ENCODE measurements at places on chromosomes 1 and 21. TPM values are rescaled to one million over a fixed set of nuclear protein-coding genes. Genes with fewer than 3 reads are reported as not detected.

L1TD1 gene
- not detected for total RNA-seq

SH2D1B gene
- total RNA-seq, result 0.22 TPM

GRCh38 chr21:42550817-42551216 is 37.2 kb downstream of the SLC37A1 start:
- DNase-seq, result no peak

GRCh38 chr1:161153682-161154337 is at the start of gene UFC1:
TSS of gene UFC1 (plus strand) at chr1:161153978. CDS start at chr1:161153998, 20 bp downstream.
- peak; percentile 57 for DNase-seq

GRCh38 chr1:107653765-107654164 is 311.2 kb downstream of the VAV3 start:
- no peak for DNase-seq

DNA sequence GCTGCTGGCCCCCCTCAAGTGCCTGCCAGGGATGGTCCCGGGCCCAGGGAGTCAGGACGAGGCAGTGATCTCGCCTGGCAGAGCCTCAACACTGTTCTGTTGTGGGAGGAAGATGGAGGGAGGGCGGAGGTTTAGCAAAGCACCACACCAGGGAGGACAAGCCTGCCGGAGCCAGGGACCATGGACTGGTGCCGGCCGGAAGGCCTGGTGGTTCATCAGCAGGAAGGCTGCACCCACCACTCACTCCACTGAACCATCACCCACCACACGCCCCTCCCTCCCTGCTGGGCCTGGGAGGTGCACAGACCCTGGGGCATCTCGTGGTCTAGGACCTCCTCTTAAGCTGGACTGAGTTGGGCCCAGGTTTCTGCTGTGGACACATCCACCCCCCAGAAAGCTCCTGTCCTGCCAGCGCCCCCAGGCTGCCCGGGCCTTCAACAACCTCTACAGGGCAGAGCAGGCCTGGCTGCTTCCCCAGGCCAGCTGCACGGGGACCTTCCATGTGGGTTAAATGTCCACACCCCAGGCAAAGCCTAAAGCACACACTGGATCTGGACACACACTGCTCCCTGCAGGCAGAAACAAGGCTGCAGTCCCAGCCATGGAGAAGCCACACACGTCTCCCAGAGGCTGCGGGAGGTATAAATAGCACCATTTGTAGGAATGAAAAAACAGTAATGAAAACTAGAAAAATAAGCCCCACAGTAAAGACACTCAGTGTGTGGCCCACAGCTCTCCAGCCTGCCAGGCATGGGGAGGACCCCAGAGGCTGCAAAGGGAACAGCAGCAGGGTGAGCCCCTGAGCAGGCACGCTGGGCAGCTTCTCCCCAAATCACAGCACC is 10.4 kb upstream of the TMEM240 start:
- no peak for DNase-seq

GRCh38 chr1:234643111-234643849 is 33.3 kb upstream of the IRF2BP2 start:
- DNase-seq, result no peak

DNA sequence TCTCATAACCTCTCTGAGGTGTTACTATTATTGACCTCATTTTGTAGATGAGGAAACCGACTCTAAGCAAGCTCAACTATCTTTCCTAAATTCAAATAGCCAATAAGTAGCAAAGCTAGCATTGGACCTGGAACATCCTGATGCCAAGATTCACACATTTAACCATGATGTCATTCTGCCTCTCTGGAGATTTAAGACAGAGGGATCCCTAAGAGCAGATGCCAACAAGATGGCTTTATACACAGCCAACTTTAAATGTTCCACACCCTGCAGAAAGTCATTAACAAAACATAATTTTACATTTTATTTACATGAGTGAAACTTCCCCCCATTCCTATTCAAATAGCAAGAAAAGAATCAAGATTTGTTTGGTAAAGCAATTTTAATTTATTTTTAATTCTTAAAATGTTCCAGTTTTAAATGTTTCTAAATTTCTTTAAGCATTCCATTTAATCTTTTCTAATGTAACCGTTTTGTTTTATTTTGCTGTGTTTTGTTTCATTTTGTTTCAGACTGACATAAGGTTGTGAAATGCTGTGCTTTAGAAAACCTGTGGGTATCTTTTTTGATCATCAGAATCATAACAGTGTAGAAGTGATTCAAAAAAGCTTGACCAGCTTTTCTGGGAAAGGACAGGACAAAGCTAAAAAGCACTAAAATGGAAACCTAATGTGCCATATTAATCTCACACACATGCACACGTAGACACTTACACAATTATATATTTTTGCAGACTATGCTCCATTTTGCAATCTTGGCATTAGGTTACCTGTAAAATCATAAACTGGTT is 7.6 kb upstream of the VAV3 start:
- DNase-seq, result no peak

DNA sequence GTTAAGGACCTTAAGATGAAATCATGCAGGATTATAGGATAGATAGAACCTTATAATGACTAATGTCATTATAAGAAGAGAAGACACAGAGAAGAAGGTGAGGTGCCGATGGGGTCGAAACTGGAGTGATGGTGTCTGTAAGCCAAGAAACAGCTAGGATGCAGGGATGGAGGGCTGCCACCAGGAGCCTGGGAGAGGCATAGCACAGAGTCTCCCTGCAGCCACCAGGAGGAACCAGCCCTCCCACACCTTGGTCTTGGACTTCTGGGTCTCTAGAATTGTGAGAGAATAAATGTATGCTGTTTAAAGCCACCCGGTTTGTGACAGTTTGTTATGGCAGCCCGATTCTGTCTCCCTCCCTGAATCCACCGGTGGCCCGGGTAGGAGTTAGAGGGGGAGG is 337.2 kb upstream of the AJAP1 start:
- DNase-seq, result no peak

DNA sequence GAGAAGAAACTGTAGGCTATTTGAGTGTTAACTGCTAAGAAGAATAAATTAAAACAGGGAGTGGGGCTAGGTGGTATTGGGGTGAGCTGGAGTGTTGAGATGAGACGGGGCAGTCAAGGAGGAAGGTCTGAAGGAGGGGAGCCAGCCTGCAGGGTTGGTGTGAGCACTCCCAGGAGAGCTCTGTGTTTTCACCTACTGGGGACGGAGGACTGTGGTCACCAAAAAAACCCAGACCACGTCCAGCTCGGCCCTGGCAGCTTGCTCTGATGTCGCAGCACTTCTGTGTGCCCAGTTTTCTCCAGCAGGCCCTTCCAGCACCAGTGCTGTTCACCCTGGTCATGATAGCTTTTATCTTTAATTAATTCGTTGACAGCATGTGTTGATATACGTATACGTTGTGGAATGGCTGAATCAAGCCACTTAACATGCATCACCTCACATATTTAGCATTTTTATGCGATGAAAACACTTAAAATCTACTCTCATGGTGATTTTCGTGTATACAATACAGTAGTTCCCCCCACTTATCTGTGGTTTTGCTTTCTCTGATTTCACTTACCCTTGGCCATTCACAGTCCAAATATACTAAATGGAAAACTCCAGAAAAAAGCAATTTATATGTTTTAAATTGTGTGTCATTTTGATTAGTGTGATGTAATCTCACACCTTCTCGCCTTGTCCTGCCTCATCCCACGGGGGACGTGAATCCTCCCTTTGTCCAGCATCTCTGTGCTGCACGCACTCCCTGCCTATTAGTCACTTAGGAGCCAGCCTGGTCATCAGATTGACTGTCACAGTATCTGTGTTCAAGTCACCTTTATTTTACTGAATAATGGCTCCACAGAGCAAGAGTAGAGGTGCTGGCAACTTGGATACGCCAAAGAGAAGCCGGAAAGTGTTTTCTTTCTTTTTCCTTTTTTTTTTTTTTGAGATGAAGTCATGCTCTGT is 12.3 kb downstream of the FAM3B start:
- no peak for DNase-seq

GRCh38 chr1:24105368-24106160 is 6.4 kb downstream of the MYOM3 start:
- DNase-seq, result no peak

DNA sequence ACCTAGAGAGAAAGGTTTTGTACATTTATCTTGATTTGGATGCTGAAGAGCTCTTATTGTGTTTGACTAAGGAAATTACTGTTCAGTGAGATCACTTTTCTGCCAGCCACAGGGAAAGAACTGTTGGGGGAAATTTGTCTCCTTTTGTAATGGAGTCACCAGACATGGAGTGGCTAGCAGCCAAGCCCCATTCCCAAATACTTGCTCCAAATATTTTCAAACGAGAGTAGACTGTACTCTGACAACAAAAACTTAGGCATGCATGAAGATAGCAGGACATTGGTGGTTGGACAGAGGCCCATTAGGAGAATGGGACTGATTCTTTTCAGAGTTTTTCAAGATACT is 21.1 kb downstream of the IPO9 start:
- DNase-seq, result no peak

- DNase-seq, result no peak
These were observed 2.9 kb upstream of the GPR25 start for GRCh38 chr1:200869753-200870391.

DNA sequence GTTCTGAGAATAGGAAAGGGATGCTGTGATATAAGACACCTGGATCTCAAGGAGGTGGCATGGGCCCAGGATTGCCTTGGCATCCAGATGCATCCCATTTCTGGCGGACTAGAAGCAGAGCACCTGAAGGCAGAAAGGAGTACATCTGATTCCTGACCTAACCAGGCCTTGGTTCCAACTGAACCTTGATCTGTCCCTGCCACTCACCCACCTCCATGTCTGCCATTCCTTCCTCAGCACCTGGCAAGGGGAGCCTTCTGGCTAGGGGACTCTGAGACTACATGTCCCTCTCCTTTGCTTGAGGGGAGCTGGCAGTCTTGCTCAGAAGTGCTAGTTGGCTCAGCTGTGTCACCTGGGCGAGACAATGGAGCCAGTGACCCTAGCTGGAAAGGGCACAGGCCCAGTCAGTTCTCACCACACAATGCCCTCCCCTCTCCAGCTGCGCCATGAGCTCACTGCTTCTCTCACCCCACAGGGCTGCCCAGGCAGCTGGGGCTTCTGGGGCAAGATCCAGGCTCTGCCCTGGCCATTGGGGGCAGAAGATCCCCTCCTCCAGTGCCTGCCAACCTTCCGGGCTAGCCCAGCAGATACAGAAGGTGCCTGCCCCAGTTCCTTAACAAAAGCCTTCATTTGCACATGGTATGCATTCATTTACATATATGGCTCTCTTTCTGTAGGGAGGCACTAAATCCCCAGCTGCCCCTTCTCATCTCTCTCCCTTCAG is 2.9 kb downstream of the IGSF8 start:
- no peak for DNase-seq

- DNase-seq, result no peak
These were observed 149.7 kb downstream of the PGBD5 start for GRCh38 chr1:230276401-230276800.

- no peak for DNase-seq
These were observed 136.2 kb upstream of the DMRTA2 start for GRCh38 chr1:50559421-50559820.

GRCh38 chr1:63955370-63956145 is 181.7 kb downstream of the ROR1 start:
- no peak for DNase-seq

DNA sequence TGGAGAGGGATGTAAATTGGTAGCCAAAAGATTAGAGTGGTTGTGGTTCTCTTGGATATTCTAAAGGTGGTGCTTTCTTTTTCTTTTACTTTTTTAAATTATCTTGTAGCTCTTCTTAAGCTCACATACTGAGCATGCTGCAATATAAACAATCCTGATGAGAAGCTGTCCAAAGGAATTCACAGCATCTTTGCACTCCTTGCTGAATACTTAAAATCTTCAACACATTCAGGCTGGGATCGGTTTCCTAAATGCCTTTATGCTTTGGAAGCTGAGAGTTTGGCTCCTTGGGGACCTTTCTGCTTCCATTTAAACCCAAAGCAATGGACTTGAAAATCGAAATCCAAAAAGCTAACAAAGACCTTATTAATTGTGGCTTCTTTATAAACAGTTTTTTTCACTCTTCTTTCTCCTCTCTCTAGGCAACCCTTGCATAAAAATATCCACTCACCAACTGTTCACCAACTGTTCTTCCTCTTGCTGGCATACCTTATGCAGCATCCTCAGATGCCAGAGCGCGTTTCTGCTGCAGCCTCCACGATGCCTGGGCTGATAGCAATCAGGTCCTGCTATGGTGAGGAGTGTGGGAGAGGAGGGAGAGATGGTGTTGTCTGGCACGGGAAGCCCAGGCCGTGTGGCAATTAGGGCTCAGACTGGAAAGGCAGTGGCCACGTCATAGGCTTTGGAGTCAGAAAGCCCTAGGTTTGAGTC is 535.8 kb upstream of the DAB1 start:
- DNase-seq, result no peak

DNA sequence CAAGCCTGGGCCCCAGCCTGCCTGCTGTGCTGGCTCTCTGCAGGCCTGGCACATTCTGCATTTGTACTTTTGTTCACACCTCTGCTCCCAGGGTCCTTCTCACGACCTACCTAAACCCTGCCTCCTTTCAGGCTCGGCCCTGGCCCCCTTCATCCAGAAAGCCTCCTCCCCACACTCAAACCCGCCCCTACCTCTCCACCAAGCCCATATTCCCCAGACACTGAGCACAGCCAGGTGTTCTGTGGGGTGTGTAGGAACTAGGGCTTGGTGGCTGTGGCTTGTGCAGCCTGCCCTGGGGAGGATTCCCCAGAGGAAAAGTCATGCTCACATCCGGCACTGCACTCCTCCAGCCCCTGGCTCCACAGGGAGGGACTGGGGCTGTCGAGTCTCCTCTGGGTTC is 8.2 kb upstream of the MIXL1 start:
- DNase-seq, result no peak

DNA sequence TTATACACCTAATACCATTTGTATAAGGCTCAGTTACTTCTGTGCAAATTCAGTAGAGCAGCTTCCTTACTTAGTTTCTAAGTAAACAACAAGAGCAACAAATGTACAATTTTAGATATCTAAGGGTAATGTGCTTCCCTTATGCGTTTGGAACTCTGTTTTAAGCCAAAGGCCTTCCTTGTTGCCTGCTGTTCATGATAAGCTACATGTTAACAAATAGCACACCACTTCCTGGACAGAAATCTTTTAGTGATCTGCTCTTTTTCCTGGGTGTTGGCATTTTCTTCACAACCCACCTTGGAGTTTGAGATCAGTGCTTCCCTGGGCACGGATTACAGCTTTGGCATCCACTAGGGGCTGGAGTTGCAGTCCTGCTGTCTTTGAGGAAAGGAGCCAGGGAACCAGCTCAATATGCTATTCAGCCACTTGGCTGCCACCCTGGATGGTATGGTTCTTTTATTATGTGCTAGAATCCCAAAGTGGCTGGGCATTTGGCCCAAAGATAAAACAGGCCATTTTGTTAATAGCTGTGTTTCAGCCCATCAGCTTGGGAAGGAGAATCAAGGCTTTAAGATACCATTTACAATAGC is 55.6 kb upstream of the ADAR start:
- DNase-seq, result no peak

GRCh38 chr21:15195104-15195503 is 130.3 kb upstream of the NRIP1 start:
- DNase-seq, result no peak

- DNase-seq, result no peak
These were observed 1.4 kb upstream of the IRF2BP2 start for GRCh38 chr1:234611225-234611846.

- no peak for DNase-seq
These were observed 761 bp upstream of the NPHS2 start for GRCh38 chr1:179576509-179576908.
